Hematopoietic multipotent progenitor cell treated with erythropoietin and hydrocortisone succinate and interleukin-3 and kit ligand, for 6 days (in vitro differentiated cells): ENCODE measurements at places on chromosomes 6 and 20.
A peak's percentile ranks its signal among the peaks of the same experiment; 100 is the strongest.

- DNase-seq: no peak
Observed at GRCh38 chr20:5737966-5738365, 12.2 kb upstream of the SHLD1 start.

- no peak for DNase-seq
Observed at GRCh38 chr6:21193790-21194475, 399.6 kb upstream of the SOX4 start.

DNA sequence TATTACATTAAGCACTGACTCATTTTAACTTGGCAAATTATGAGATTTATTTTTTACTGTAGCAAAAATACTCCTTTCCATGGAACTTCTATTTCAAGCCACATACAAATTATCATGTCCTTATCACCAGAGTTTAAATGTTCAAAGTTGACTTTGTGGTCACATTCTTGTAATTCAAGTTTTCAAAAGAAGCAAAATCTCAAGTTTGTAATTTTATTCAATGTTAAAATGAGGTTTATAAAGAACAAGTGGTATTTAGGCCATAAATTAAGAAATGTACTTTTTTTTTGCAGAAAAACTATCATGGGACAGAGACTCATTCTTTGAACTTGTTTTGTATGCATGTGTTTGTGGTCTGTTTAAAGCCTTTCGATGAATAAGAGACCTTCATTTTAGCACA lies 811.5 kb downstream of the TENT5A start:
- DNase-seq: no peak

DNA sequence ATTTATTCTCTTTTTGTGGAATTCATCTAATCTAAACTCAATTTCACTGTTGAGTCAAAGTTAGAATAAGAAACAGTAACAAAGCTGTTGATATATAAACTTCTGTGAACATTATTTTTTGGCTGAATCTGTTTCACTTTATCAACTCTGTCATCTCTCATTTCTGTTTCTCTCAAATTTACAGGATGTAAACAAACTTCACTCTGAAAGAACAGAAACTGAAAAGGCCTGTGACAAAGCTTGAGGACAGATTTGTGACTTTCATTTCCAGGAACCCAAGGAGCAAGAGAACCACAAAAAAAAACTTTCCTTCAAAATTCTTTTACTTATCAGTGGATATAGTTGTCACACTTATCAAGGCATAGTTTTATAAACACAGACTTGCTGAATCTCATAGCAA lies 447.9 kb upstream of the OPRM1 start:
- DNase-seq: no peak

- no peak for DNase-seq
Observed at GRCh38 chr6:14655201-14656061, 537.9 kb downstream of the CD83 start.

- peak; percentile 68 for DNase-seq
Observed at GRCh38 chr6:99434702-99435530, 9.8 kb upstream of the PNISR start.

DNA sequence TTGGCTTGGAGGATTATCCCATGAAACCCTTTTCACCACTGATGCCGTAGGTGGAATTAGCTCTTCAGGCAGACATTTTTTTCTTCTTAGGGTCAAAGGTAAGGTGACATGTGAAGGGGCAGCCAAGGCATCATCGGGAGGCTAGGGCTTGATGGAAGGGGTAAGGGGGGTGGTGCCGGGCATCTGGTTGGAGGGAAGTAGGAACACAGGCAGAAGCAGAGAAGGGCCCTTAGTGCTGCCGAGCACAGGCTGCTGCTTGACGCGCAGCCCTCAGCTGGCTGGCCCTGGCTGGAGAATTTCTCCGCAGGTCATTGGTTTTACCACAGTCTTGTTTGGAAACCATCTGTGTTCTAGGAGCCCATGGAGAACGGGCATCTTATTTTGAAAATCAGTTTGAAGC lies 54.7 kb downstream of the TRAF3IP2 start:
- DNase-seq: no peak

- no peak for DNase-seq
Observed at GRCh38 chr6:124881898-124882578, 80.2 kb upstream of the RNF217 start.

GRCh38 chr6:136880748-136881460 lies 41.2 kb upstream of the SLC35D3 start:
- DNase-seq: no peak

GRCh38 chr6:149990661-149991471 lies 27.1 kb downstream of the ULBP1 start:
- no peak for DNase-seq

DNA sequence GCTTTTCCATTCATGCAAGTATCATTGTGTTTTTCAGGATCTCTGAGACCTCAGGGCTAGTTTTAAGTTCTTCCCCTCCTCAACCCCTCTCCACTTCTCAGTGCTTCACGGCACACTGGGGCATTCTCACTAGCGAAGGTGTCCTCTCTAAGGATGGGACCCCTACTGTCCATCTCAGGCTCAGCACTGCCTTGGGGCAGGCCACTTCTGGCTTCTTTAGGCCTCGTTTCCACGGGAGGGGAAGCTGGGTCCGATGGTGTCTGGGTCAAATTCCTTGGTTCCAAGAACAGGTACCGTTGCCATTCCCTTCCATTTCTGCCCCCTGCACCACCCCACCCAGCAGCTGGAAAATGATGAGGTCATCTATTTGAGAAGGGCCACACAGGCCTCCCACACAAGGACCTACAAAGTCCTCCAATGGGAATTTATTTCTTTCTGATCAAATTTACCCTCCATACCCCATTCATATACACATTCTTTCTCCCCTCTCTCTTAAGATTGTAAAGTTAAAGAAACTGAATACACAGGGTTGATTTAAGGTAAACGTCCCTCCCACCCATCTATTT lies 17.2 kb downstream of the GNAS start:
- no peak for DNase-seq

GRCh38 chr6:150029749-150030148 lies 4.4 kb upstream of the RAET1L start:
- DNase-seq: no peak

DNA sequence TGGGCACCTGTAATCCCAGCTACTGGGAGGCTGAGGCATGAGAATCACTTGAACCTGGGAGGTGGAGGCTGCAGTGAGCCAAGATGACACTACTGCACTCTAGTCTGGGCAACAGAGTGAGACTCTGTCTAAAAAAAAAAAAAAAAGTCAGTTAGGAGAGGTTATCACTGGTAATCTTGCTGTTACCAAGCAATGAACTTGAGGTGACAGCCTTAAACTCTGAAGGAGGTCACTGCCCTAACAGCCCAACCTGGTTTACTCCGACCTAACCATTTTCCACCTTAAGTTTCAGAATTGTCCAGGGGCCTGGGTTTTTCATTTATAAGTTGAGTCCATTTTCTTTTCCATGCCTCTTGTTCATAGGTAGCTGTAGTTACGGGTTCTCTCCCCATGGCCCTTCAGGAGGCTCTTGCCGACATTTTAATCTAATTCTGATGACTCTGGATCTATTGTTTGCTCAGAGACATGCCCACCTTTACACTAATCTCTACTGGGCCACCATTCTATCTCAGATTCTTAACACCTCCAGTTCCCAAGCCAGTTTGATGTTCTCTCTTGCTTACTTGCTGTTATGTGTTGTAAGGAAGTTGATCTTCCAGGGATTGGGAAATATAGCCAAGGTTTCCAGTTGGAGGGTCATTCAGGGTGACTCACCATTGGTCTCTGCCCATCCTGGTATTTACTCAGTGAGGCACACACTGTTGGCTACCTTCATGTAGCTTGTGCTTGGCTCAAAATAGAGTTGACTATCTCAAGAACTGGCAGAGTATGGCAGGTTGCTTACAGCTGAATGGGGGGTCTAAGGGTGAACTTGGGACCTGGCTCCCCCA lies 29.1 kb downstream of the SHLD1 start:
- no peak for DNase-seq

- DNase-seq: no peak
Observed at GRCh38 chr20:63976980-63977738, 2.3 kb downstream of the SAMD10 start.

- peak; percentile 98 for DNase-seq
Observed at GRCh38 chr6:169701954-169702839, at the start of the genes C6orf120 and WDR27. C6orf120 (plus strand) TSS chr6:169702126; CDS start chr6:169702460, 334 bp downstream. WDR27 (minus strand) TSS chr6:169702029; CDS start chr6:169689005, 13,024 bp downstream.

DNA sequence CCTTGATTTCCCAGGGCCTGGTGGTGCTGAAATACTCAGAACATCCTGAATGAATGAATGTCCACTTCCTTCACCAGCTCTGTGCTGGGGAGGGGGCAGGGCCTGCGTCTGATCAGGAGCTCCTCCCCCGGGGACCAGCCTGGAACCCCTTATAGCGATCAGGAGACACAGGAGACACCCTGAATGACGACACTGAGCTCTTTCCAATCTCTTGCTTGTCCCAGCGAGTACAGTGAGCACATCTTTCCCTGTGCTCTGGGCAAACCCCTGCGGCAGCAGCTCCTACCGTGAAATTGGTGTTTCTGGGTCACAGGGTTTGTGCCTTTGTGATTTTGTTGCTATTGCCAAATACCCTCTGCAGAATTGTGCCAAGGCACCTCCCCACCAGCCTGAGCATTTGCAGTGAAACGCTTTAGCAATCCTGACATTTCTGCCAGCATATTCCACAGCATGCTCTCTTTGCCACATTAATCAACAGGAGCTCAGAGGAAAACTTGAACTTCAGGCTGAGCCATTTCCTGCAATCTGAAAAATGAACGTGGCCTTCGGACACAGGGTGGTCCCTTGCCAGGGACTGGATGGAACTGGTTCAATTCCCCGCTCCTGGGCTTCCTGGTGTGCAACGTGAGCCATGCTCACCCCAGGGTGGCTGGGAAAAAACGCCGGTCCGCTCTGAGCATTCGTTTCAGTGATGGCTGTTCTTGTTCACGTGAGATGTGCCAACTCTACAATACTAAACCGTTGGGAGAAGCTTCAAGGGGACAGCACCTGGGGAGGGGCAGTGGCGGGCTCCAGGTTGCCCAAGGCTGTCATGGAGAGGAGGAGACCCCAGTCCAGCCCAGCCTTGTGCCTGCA lies 23.1 kb upstream of the MRGBP start:
- no peak for DNase-seq

- DNase-seq: peak; percentile 71
Observed at GRCh38 chr6:32436995-32437836, 2.5 kb upstream of the HLA-DRA start.

DNA sequence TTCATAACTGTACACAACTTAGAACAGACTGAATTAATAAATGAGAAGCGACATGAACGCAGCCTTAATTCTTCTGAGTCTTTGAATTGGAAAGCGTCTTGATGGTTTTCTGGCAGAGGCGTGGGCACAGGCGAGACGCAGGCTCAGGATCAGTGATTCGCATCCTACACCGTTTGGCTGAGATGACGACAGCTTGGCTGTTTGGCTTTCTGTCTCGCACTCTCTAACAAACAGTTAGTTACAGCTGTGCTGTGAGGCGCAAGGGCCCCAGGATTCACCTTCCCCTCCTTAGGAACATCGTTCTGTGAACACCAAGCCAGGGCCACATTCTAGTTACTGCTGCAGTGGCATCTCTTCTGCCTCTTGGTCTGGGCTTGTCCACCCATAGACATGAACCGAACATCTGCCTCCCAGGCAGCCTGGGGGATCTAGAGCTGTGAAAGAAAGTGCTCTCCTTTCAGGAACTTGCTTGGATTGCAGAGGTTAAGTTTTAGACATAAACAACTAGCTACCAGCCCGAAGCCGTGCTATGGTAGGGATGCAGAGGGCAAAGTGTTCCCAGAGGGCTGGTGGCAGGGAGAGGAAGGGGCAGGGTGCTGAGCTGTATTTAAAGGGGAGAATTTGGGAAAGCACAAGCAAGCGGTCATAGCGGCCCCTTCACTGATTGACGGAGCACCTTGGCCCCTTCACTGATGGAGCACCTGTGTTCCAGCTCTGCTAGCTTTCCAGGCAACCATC lies 49.6 kb downstream of the TCP11 start:
- no peak for DNase-seq

DNA sequence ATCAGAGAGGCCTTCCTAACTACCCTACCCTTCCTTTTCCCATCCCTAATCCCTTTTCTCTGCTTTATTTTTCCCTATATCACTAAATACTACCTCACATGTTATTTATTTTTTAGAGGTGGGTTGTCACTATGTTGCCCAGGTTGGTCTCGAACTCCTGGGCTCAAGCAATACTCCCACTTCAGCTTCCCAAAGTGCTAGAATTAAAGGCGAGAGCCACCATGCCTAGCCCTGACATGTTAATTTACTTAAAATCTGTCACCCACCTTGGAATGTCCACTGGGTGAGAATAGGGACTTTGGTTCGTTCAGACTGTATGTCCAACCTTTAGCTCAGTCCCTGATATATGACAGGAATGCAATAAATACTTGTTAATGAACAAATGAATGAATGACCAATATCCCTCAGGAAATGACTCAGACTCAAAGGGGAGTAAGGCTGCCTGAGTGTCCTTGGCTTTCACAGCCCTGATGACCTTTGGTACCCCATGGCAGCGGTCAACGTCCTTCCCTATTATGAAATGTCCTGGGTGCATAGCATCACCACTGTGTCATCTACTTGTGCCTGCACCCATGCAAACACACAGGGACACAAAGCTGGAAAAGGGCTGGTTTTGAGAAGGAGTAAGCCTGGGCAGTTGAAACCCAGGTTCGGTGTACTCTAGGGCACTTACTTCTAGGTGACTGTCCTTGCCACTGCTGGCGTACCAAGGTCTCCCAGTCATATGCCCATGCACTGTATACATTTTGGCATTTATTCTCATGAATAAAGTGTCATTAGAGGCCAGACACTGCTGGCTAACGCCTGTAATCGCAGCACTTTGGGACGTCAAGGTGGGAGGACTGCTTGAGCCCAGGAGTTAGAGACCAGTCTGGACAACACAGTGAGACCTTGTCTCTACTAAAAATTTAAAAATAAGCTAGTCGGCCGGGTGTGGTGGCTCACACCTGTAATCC lies 26.5 kb downstream of the BCL2L1 start:
- no peak for DNase-seq

DNA sequence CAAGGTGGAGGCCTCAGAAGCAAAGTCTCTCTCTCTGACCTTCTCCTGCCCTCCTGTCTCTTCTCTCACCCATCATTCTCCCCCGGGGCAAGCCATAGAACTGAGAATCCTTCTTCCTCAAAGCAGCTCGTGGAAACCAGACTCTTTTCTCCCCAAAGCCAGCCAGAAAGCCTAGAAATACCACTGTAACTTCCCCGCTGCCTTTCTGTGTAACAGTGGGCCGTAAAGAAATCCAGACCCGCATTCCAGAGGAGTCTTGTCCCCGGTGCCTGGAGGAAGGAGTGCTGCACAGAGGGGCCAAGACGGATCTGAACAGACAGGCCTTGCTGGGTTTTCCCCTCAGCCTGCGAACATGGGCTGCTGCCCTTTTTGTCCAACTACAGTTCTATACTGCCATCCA lies 977 bp upstream of the SLC22A2 start:
- no peak for DNase-seq

DNA sequence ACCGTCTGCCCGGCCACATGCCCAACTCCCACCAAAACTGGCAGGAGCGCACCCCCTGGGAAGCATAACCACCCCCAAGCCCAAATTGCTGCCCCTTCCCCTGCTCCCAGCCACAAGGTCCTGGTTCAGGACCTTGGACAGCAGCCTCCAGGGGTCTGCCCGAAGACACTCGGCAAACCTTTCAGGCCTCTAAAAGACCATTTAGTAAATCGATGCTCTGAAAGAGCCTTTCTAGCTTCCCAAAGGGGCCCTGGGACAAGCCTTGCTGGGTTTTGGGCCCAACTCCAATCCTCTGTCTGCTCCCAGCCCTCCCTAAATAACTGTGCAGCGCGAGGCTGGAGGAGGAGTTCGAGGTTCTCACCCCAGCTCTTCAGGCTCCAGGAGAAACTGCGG lies 30.5 kb downstream of the GRM4 start:
- DNase-seq: peak; percentile 60

- peak; percentile 64 for DNase-seq
Observed at GRCh38 chr6:149454346-149454848, 30.4 kb downstream of the ZC3H12D start.

GRCh38 chr6:89734526-89734925 lies 85.1 kb downstream of the MDN1 start:
- no peak for DNase-seq
